ENCODE measurements at places on chromosomes 11 and 22.

- DNase-seq: no peak
Measured at GRCh38 chr22:40261783-40262182, 84.1 kb downstream of the TNRC6B start.

DNA sequence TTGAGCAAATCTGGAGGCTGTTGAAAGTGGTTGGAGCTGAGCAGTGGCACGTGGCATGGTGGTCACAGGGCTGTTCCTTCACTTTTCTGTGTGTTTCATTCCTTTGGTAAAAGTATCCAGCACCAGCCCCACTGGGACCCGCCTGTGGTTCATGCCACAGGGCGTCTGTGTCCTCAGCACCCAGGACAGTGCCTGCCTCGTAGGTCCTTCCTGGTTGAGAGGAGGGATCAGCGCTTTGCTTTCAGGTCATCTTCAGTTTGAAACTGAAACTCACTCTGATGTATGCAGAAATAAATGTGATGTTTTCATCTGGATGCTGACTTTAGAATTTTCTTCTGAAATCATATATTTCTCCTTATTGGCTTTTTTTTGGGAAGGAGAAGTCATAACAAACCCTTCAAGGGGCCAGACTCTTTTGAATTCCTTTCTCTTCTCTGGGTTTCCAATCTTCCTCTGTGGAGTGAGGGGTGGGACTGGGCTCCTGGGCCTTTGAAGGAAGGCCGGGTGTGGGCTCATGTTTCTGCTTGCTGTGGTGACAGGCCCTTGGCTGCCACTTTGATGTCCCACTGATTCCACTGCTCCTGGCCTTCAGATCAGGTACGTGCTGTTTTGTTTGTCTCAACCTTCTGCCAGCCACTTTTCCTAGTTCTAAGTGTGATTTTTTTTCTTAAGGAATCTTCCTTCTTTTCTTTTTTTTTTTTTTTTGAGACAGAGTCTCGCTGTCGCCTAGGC is 26.2 kb downstream of the TBC1D22A start:
- no peak for DNase-seq

GRCh38 chr11:35725885-35726284 is 63.3 kb downstream of the TRIM44 start:
- no peak for DNase-seq

GRCh38 chr11:131468565-131468964 is 98.2 kb downstream of the NTM start:
- DNase-seq: no peak

DNA sequence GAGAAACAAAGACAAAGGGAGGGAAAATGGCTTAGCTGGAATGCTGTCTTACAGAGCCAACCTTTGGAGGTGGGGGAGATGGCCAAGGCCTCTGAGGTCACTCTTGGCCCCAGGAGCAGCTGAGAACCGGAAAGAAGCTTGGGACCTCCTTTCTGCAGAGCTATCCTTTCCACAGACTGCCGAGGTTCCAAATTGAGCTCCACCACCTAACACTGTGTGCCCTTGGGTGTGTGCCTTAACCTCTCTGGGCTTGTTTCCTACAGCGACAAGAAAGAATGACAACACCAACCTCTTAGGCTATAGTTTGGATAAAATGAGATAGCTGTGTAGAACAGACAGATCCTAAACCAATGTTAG is 23.2 kb downstream of the RTN4RL2 start:
- no peak for DNase-seq

- no peak for DNase-seq
Measured at GRCh38 chr11:103637295-103637694, 399.1 kb upstream of the DDI1 start.
